Right cardiac atrium (tissue), 5 donors: ENCODE measurements at places on chromosomes 7 and 10. TPM values are rescaled to one million over a fixed set of nuclear protein-coding genes. Genes with fewer than 3 reads are reported as not detected.

Gene GLI3
- 2.5 TPM for total RNA-seq

Gene SEMA4G
- 3.1 TPM for total RNA-seq

Gene C7orf33
- not detected for total RNA-seq

Gene OR6V1
- total RNA-seq, result not detected

Gene RBP3
- not detected for total RNA-seq

DNA sequence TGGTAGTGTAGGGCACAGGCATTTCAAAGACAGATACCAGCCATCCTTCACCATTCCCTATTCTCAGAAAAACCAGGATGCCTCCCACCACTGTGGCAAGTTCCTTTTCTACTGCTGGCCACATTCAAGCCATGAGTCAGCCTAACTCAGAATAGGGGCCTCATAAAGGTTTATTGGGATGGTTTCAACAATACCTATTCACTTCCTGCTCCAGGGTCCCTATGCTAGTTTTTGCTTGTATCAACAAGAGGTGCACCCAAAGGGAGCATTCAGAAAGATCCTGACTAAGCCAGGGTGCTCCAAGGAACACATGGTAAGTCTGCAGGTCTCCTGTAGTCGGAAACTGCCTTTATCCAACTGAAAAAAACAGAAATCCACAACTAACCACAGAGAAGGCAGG lies 76.9 kb upstream of the EGR2 start:
- no peak for DNase-seq

GRCh38 chr7:85426487-85426960 lies 239.7 kb upstream of the SEMA3D start:
- no peak for DNase-seq

DNA sequence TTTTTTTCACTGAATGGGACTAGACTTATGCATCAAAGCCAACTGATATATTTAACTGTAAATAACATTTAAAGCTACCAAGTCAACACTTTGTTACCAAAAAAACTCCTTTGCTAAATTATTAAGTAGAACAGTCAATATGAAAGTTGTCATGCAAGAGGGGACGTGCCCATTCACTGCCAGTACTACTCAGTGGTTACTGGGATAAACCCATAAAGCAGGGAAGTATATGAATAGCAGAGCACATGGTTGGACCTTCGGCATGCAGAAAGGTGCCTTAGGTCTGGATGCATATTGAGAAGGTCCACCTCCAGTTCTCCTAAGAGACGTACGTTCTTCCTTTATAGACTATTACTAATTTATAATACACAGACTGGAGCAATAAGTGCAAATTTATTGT lies 120.1 kb downstream of the SVOPL start:
- no peak for DNase-seq

DNA sequence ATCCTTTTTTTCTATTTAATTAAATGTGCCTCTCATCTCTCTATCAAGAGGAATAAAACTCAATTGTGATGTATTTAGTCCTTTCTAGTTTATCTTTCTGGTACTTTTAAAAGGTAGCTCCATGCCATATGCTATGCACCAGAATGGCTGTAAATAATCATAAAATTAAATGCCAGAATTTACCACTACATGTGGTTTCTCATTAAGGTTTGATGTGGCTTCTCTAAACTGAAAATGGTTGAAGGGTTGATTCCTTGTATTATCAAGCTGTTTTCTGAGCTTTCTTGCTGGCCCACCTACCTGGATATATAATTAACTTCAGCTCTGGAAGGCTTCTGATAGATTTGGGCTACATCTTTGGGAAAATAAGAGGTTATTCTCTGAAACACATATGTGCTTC lies 171.9 kb upstream of the RHOBTB1 start:
- no peak for DNase-seq

DNA sequence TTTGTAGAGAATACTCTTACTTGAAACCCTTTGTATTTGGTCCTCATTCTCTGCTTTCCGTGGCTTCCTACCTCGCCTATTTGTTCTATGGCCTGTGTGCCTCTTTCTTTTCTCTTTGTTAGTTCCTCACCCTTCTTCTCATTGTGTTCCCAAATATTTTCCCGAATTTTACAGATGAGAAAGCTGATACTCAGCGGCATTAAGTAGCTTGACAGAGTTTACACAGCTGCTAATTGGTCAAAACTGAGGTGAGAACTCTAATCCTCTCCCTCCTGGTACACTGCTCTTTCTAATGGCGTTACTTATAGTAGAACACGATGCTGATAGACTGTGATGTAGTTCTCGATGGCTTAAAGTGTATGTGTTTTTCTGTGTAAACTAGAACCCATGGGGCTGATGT lies 80.7 kb upstream of the HDAC9 start:
- DNase-seq, result no peak

GRCh38 chr10:101067356-101068083 lies 5.7 kb downstream of the KAZALD1 start:
- peak; percentile 66 for DNase-seq

- DNase-seq, result no peak
These were observed 441 bp downstream of the CCDC186 start for GRCh38 chr10:114173603-114173920.

GRCh38 chr10:103572347-103573204 lies 79.1 kb downstream of the NEURL1 start:
- no peak for DNase-seq

DNA sequence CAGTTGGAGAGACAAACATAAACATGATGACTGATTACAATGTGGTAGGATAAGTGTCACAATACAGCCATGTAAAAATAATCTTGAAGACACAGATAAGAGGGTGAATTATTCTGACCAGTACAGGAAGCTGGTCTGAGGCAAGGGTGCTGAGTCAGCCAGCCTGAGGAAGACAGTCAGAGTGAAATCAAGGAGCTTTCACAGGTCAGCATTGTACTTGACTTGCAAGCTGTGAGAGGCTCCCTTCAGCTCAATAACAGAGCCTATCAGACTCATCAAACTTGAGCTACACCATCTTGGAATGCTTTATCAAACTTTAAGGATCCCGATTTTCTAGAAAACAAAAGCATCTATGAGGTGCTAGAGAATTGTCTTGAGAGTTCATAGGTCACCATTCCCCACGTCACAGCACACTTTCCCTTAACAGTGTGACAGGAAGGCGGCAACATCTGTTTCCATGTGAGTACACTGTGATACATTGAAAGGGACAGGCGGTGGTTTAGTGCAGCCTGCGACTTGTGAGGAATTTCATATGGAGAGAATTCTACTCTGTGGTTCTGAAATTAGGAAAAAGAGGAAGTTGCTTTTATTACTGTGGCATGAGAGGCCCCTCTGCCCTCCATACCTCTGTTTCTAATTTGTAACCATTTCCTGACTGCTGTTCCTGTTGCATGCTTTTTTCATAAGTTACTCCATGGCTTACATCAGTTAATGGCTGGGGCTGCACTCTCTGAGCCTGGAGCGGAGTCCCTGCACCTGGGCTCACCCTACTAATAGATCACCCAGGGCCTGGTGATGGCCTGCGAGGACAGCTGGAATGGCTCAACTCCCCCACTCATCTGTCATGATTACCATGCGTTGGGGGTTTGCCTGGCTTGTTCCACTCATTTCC lies 417.1 kb downstream of the SUGCT start:
- no peak for DNase-seq

- no peak for DNase-seq
These were observed 15.3 kb downstream of the NSMCE4A start for GRCh38 chr10:121959671-121960070.
